ENCODE measurements at places on chromosomes 5 and 9. TPM values are rescaled to one million over a fixed set of nuclear protein-coding genes. Genes with fewer than 3 reads are reported as not detected.

SAXO1 gene
- polyA plus RNA-seq = 0.22 TPM

DNA sequence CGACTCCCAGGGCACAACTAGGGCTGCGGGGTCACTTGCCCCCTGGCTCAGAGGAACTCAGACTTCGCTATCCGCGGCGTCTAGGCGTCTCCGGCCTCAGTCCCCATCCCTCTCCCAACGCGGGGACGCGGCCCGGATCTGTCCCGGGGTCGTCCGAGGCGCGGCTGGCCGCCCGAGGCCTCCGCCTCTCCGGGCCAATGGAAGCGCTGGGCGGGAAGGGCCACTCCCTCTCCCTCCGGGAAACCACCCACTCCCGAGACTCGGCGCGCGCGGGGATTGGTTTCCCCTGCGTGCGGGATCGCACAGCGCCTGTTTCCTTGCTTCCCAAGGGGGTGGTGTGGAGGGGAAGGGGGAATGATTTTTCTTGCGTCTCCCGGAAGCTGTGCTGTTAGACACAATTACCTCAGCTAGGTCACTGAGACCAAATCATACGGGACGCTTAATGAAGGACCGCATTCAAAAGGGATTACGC is 38.3 kb downstream of the NR2F1 start:
- no peak for DNase-seq

DNA sequence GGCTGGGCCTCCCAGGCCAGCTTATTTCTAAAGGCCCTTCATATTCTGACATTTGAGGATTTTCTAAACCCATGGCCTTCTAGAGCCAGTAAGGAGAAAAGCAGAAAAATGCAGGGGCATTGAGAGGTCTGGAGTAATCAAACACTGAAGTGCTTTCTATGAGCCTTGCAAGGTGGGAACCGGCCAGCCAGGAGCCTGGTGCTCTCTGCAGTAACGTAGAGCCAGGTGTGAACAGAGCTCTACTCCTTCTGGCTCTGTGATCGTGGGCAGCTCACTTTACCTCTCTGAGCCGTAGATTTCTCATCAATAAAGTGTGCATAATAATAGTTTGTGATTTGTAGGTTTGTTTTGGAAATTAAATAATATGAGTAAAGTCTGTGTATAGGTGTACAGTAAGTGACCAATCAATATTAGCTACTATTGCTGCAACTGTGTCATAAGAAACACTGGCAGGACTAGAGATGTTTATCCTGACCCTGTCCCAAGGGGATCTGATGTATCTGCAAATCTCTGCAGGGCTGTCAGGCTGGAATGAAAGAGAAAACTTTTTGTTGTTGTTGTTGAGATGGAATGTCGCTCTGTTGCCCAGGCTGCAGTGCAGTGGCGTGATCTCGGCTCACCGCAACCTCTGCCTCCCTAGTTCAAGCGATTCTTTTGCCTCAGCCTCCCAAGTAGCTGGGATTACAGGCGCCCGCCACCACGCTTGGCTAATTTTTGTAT is 2.7 kb downstream of the SYNPO start:
- no peak for DNase-seq

SPINK5 gene
- 0.61 TPM for polyA plus RNA-seq

ARHGEF37 gene
- 5.6 TPM for polyA plus RNA-seq

DNA sequence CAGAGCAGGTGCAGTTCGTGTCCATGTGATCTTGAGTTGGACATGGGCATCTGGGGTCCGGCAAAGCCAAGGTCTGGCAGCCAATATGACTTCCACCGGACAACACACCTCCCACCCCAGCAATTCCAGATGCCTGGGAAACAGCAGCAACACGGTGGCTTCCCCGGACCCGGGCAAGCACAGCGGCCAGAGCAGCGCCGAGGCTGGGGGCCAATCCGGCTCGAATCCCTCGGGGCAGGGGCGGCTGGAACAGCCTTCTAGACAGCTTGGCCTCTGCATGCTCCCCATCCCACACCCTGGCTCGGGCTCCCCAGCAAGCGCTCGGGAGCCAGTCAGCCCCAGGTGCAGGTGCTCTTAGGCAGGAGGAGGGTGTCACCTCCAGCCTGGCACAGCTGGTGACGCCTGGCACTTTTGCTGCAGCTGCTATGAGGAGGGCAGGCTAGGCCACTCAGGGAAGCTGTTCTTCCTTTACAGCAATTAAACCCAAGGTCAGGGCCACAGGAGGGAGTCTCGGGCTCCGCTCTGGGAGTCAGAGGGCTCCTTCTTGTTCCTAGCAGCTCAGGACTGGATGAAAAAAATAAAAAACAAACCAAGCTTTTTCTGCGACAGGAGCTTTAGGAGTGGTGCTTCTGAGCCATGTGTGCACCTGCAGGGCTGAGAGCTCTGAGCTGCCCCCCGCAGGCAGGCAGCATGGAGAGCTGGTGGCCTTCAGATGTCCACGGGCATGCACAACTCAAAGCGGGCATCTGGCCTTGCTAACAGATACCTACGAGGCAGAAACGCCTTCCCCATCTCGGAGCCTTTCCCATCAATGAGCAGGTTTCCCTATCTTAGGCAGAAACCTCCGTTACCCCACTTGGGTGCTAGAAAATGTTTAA is 28.2 kb downstream of the DBH start:
- DNase-seq = no peak

GRCh38 chr9:88684845-88685244 is 149.9 kb downstream of the NXNL2 start:
- no peak for DNase-seq

DNA sequence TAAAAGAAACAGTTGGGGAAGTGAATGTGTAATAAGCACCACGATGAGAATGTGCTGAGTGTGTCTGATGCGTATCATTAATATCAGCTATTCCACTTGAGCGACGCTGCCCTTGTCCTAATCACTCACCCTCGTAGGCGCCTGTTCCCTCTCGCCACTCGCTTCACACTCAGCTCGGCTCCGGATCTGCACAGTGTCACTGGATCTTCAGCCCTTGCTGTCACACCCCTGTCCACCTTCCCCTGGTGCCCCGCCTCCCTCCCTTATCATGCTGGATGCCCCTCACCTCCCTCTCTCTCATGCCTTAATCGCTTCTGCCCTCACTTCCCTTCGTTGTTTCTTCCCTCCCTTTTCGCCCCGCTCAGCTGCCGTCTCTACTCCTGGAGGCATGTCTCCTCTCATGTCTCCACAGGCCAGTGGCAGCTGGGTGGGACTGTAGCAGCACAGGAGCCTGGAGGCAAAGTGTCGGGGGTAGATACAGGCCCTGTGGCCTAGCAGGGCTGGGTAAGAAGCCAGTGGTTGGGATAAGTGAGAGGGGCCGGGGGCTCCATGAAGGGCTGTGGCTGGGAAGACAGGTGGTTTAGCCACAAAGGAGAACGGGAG is 43.5 kb downstream of the ANKDD1B start:
- no peak for DNase-seq

DNA sequence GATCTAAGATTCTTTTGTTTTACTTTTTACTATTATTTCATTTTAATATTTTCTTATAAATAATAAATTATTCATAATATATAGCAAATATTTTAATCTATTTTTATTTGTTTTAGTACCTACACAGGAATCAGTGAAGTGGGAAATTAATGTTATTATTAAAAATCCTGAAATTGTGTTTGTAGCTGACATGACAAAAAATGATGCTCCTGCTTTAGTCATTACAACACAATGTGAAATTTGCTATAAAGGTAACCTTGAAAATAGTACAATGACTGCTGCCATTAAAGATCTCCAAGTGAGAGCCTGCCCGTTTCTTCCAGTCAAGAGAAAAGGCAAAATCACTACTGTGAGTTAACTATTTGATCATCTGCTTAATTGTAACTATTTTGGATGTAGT is 138.7 kb downstream of the VPS13A start:
- no peak for DNase-seq

GRCh38 chr9:131095666-131096268 is 564 bp upstream of the AIF1L start:
- DNase-seq = no peak

GRCh38 chr5:14355391-14355790 is 212.2 kb downstream of the TRIO start:
- no peak for DNase-seq

GRCh38 chr9:99023231-99023630 is 79.5 kb downstream of the COL15A1 start:
- no peak for DNase-seq

GRCh38 chr9:88230612-88231011 is 92.3 kb upstream of the SPATA31C2 start:
- no peak for DNase-seq

DNA sequence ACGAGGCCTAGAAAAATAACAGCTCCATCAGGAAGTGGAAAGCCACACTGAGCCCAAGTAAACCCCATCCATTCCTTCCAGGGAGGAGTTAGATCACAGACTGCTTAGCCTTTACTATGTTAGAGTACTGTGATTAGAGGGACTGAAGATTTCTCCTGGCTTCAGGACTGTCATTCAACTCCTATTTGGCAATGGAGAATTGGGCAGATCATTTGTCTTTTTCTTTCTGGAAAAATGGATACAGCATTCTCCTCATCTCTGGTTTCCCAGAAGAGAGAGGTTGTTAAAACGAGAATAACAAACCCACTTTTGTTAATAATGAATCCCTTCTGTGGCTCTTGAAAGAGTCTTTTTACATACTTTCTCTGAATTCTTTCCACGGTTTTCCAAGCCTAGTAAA is 150.4 kb downstream of the GABRB2 start:
- no peak for DNase-seq

DNA sequence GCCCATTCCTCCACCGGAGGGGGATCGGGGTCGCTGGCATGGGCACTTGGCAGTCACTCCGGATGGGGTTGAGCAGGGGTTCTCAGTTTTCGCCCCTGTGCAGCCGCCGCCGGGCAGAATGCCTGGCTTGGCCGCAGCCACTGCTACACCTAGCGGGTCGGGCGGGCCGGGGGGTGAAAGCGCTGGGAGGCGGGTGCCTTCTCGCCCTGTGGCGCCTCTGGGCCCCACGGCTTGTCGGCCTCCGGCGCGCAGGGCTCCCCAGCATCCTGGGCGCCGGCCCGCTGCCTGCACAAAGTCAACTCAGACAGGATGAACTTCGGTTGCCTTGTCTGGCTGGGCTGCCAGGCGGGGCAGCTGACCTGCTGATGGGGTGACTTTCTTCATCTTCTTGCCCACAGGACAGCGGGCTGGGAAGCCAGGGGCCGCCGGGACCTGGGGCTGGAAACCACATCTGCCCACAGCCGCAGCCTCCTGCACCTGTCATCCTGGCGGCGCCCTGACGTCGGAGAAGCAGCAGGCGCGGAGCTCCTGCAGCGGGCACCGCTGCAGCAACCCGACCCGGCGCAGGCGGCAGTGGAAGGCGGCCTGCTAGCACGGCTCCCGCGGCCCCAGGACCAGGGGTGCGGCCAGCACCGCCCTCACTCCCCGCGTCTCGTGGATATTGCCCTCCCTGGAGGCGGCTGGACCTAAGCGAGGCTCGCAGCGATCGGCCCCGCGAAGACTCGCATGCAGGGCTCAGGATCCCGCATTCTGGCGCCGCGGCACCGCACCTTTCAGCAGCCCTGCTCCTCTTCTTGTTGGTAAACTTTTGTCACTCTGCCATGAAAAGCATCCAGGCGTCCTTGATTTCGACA is 1.3 kb upstream of the ANKRD18A start:
- DNase-seq = no peak

- DNase-seq = no peak
Measured at GRCh38 chr9:124003636-124004349, 7.8 kb upstream of the LHX2 start.

- DNase-seq = peak; percentile 34
Measured at GRCh38 chr5:157290981-157291711, 25.2 kb downstream of the CYFIP2 start.

DNA sequence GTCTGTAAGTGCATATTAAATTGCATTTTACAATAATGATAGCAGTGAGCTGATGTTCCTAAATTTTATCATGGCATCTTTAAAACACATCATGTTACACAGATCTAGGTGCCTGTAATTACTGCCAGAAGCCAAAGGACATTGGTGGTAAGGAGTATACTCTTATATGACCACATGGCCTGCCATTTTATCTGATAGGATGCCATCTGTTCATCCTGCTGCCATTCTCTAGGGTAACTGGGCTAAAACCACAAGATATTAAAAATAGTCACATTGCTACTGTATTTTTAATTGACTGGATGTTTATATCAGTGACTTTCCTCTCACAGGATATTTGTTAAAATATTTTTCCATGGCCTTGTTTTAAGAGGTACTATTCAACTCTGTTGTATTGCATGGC is 53.1 kb downstream of the HCN1 start:
- no peak for DNase-seq

RNF183 gene
- 5.2 TPM for polyA plus RNA-seq

DNA sequence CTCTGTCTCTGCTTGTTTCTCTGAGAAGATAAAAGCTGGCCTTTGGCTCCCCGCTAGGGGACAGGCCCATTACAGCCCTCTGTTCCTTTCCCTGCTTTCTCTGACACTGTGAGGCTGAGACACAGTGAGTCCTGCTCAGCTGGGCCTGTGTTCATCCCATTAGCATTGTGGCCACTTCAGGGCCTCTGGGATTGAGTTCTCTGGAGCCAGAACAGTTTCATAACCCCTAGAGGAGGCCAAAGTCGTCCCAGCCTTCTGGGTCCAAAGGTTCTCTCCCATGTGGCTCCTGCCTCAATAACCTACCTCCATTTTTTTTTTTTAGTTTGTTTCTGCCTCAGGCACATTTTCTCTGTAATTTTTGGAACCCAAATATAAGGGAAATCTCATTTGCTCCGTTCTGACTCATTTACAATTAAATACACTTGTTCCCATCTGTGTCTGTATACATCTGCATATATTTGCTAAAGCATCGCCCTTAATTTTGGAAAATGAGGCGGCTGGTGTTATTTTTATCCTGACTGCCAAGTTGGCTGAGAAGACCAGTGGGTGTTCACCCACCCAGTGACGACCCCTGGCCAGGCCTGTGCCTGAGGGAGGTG is 27.3 kb upstream of the CTNNA1 start:
- no peak for DNase-seq

CAVIN4 gene
- polyA plus RNA-seq = 2.3 TPM

CCDC69 gene
- 4.0 TPM for polyA plus RNA-seq

GPR150 gene
- polyA plus RNA-seq = 0.06 TPM

DNA sequence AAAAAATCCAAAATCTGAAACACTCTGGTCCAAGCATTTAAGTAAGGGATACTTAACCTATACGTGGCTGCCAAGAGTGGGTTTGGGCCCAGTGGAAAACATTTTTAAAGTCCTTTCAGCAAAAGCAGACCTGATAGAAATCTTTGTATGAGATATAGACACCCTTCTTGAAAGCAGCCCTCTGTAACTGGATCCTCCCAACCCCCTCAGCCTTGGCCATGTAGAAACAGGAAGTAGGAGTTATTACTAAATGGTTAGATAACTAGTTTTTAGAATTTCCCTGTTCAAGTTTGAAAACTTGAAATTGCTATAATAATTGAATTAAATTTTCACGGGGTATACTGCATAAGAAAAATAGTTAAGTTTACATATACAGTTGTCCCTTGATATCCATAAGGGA is 111.3 kb upstream of the PCA3 start:
- DNase-seq = no peak

DNA sequence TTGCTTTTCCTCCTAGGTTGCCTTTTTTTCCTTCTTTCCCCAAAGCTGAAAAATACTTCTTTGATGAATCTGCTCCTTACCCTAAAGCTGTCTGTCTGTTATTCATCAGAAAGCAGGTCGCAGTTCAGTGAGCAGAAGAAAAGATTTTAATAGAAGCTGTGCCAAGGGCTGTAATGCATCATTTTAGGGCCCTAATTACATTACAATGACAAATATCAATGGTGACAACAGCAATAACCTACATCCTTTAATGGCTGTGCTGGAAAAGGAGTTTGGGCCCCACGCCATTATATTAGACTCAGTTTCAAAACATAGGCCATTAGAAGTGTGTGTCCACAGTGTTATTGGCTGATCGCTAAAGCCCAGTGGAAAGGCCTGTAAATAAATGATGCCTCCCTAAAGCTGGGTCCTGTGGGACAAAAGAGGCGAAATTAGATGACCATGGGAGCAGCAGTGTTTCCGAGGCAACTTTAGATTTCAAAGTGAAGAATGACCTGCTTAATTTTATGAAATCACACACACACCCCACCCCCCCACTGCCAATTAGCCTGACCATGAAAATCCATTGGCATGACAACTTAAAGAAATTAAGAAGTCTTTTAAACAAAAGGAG is 38.4 kb downstream of the TLE4 start:
- DNase-seq = peak; percentile 25

All from right renal cortex interstitium (tissue), 3 donors.